HTR-8/SVneo (cell line): ENCODE measurements at places on chromosomes 2 and 18.
A peak's percentile ranks its signal among the peaks of the same experiment; 100 is the strongest.

GRCh38 chr2:170339322-170339721, 161.4 kb downstream of the MYO3B start:
- DNase-seq, result no peak

GRCh38 chr2:237196409-237196808, 110.7 kb downstream of the COPS8 start:
- DNase-seq, result no peak

- no peak for DNase-seq
Observed at GRCh38 chr2:36858551-36859365, 107.6 kb downstream of the STRN start.

GRCh38 chr2:233258211-233258610, 6.7 kb downstream of the ATG16L1 start:
- DNase-seq, result no peak

DNA sequence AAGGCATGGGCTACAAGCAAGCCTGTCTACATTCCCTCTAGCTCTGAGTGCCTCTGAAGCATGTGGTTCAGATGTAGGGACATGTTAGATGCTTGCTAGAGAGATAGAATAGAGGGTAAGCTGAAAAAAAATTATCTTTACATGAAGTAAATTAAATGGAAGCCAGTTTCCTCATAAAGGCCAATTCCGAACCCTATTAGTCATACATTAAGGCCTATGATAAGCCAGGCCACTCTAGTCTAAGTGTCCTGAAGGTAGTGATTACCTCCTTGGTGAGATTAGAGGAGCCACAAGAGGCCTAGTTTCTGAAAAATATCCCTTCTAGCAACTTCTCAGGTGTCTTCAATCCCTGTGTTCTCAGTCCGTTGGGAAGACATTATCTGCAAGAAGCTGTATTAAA, 72.4 kb upstream of the NPAS2 start:
- no peak for DNase-seq

DNA sequence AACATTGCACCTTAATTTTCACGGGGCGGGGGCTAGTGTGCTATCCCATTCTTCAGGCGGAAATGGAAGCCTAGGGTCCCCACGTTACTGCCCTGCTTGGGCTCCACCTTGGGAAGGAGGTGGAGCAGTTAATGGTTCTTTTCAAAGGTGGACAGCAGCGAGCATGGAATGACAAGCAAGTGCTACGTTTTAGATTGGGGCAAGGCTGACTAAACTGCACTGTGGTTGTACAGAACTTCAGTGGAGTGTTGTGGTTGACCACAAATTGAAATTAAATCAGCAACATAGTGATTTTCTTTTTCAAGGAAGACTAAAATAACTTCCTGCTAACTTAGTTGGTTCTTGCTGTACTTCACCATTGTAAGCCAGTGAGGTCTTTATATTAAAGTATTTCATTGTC, 47.0 kb downstream of the CHRNA1 start:
- DNase-seq, result no peak

GRCh38 chr18:59323931-59324622, 5.6 kb upstream of the CPLX4 start:
- DNase-seq, result no peak

GRCh38 chr2:84238907-84239306, 220.2 kb downstream of the SUCLG1 start:
- DNase-seq, result no peak

GRCh38 chr18:31101183-31102024, 817 bp downstream of the DSC2 start:
- DNase-seq, result no peak

DNA sequence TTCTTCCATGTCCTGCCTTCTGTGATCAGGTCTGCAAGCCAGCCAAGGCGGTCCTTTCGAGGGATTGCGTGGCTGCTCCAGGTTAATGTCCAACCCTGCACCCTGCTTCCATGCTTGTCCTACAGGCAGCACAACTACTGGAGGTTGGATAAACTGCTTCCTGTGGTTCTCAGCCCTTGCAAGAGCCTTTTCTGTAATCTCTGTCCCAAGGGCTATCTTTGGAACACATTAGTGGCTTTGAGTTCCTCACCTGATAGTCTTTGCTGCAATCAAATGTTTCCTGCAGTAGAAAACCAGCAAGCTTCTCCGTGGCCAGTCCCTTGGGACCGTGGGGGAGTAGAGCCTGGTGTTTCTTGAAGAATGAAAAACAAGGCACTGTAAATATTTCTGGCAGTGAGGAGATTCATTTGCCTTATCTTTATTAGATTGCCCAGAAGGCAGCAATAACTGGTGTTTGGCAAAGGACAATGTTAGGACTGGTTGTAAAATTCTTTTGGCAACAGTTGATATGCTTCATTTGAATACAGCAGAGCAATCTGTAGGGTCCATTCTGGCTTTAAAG, 214.4 kb downstream of the FHOD3 start:
- no peak for DNase-seq

- DNase-seq, result peak; percentile 34
Observed at GRCh38 chr2:136378712-136379595, 261.0 kb upstream of the CXCR4 start.

GRCh38 chr2:2275451-2275850, 55.6 kb downstream of the MYT1L start:
- no peak for DNase-seq

DNA sequence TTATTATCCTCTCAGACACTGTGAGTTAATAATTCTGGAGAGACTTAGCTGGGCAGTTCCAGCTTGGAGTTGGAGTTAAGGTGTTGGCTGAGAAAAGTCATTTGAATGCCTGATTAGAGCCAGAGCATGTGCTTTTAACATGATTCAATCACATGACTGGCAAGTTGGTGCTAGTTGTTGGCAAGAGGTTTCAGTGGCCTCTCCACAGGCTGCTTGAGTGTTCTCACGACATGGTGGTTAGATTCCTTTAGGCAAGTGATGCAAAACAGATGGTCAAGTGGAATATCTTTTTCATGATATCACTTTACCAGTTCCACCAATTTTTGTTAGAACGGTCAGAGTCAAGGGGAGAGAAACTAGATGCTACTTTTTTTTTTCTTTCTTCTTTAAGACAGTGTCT, 262.7 kb upstream of the FN1 start:
- no peak for DNase-seq

GRCh38 chr2:70202236-70202806, 11.5 kb upstream of the C2orf42 start:
- no peak for DNase-seq

GRCh38 chr18:50869150-50869549, 9.8 kb upstream of the ME2 start:
- DNase-seq, result no peak

DNA sequence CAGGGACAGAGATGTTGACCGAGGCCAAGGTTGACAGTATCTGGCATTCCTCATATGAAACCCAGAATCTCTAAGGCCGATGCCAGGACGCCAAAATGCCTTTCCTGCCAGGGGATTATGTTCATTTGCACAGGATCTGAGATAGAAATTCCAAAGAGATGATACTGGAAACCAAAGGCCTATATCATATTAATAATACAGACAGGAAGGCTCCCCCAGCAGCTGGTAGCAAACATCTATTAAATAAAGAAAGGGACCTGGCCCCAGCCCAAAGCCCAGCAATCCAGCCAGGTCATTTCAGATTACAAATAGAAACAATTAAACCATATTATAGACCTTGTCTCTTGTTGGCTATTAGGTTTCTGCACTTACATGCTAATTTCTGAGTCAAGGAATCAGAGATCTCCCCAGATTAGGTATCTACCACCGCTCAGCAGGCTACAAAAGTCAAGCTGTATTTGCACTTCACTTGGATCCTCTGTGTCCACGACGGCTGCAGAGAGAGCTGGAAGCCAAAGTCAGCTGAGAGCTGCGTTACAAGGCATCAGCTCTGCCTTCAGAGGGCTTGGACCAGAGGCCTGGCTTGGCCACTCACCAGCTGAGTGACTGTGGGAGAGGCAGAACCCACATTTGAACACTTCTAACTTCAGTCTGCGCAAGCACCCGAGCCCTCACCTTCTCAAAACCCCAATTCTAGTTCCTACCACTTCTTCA, 269.3 kb upstream of the SIX2 start:
- DNase-seq, result peak; percentile 45

DNA sequence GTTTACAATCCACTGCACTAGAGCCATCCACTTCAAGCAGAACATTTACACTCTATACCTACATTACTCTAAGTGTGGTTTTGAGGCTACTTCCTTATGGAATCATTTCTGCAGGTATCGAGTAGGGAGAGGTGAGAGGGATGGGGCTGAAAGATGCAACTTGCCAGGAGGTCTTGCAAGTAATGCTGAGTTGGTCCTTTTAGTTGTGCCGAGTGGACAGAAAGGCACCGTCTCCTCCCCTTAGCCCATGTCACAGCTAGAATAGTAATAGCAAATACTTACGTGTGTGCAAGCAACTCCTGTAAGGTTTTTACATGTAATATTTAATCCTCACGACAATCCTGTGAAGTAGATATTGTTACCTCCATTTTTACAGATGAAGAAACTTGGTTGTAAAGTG, 158.8 kb upstream of the TTC39C start:
- no peak for DNase-seq

GRCh38 chr2:157822993-157823392, 53.1 kb downstream of the ACVR1 start:
- no peak for DNase-seq

- DNase-seq, result no peak
Observed at GRCh38 chr2:43070030-43070429, 156.4 kb downstream of the ZFP36L2 start.

DNA sequence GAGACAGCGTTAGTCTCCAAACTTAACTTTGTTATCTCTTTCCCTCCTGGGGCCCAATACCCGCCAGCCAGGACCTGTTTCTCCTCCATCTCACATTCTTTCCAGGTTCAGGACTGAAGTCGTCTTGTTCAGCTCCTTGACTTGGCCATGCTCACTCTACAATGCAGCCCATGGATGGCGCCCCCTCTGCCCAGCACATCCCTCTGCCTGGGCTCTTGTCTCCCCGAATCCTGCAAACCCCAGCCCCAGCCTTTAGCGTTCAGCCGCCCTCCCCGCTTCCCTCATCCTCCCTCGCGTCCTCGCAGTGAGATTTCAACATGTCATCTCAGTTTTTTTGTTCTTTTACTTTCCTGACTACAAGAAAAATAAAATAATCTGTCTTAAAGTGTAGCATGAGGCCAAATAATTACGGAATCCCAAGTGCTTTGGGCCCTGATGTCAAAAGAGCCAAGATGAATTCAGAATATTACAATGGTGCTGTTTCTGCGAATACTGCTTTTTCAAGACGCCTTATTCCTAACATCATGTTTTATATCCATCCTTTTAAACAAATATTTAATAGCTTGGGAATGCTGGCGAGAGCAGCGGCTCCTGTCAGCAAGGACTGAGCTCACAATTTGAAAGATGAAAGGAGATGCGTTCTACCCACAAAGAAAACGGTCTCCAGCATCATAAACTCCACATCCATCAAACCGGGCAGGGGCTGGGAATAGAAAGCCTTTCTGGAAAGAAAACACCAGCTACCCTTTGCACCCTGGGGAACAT, 1.0 kb downstream of the FAM178B start:
- no peak for DNase-seq
